NCI-H2081 (cell line): ENCODE measurements at places on chromosomes 11 and 22.

GRCh38 chr11:61588728-61589191 lies 7.9 kb upstream of the SYT7 start:
- DNase-seq = no peak

GRCh38 chr11:23313001-23313400 lies 452.7 kb upstream of the CCDC179 start:
- DNase-seq = no peak

DNA sequence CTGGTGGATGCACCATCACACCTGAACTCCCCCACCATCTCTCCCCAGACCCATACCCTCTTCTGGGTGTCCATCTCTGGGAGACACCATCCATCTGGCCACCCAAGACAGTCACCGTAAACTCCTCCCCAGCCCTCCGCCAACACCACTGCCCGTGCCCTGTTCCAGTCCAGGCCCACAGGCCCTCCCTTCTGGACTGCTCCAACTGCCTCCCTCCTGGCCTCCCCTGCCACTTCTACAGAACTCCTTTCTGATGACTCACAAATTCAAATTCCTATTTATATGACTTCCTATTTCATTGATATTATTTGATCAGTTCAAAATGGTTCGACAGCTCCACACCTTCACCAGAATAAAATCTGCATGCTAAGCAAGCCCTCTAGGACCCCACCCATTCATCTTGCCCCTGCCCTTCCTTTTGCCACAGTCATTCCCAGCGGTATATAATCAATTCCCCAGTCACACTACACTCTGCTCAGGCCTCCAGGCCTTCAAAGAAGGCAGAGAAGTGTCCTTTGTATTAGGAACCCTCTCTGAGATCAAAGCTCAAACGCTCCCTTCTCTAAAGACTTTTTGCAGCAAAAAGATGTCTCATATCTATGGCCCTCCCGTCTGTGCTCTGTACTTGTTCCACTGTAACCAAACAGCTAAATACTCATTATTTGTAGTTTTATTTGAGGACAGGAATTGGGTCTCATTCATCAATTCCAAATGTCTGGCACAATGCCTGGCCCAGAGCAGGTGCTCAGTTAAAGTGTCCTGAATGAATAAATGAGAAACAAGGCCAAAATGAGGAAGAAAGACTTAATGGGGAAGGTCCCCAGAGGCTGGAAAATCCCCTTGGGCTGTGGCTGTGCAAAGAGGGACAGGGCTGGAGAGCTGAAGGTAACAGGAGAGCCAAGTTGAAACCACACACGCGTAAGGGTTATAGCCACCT lies 29.0 kb downstream of the MYH9 start:
- DNase-seq = no peak

DNA sequence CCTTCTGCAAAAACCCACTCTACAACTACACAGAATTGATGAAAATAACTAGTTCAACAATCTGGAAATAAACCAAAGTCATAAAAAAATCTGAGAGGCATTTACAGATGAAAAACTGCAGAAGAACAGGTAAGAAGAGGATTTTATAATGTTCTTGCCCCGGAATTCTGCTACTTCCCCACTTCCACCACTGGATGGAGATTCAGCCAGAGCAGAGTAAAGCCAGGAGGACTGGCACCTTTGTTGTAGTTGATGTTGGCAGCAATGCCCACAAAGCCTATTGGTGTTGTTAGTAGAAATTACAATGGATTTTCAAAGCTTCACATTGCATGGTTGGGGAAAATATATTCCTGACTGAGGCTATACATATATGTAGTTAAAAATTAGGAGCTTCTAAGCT lies 640.2 kb downstream of the LRRC4C start:
- no peak for DNase-seq

DNA sequence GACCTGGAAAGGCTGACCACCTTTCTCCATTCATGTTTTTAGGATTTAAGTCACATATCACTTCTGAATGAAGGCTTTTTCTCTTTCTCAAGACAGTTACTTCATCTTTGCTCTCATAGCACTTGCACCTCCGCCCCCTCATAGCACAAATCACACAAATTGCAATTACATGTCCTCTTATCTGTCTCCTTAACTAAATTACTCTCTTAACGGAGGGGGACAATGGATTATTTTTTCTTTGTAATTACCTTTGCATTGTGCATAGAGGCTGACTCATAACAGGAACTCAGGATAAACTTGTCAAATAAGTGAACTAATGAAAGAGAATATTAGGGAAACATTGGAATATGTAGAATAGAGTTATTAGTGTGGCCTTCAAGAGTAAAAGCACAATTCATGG lies 94.7 kb downstream of the MUC15 start:
- DNase-seq = no peak

DNA sequence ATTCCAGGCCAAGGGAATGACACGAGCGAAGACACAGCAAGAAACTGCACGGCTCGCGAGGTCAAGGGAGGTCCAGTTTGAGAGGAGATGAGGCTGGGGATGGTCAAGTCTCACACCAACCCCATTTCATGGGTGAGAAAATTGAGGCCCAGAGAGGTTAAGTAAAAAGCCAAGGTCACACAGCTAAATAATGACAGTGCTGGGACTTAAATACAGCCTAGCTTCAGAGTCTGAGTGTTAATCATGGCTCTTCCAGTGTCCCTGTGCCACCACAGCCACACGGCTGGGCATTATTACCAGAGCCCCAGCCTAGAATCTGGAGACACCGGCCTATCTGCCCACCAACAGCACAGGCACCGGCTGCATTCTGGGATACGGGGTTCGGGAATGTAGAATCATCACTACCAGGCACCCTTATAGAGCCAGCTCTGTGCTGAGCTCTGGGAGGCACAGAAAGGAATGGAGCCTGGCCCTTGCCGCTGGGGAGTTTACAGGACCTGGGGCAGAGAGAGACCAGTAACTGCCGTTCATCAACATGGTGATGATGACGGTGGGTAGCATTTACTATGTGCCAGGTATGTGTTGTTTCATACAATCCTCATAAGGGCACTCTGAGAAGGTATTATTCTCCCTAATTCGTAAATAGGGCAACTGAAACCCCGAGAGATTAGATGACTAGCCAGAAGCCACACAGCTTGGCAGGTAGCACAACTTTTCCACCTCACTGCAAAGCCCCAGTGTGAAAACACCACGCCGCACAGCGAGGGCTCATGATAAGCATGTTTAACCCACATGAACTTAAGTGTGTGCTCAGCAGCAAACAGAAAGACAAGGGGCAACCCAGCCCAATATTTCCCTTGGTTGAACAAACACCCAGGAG lies 51.8 kb downstream of the CD6 start:
- DNase-seq = no peak

GRCh38 chr11:88357323-88358039 lies 19.9 kb upstream of the CTSC start:
- peak; percentile 10 for DNase-seq

- no peak for DNase-seq
These were observed 453.8 kb upstream of the CNTN5 start for GRCh38 chr11:98566978-98567377.

DNA sequence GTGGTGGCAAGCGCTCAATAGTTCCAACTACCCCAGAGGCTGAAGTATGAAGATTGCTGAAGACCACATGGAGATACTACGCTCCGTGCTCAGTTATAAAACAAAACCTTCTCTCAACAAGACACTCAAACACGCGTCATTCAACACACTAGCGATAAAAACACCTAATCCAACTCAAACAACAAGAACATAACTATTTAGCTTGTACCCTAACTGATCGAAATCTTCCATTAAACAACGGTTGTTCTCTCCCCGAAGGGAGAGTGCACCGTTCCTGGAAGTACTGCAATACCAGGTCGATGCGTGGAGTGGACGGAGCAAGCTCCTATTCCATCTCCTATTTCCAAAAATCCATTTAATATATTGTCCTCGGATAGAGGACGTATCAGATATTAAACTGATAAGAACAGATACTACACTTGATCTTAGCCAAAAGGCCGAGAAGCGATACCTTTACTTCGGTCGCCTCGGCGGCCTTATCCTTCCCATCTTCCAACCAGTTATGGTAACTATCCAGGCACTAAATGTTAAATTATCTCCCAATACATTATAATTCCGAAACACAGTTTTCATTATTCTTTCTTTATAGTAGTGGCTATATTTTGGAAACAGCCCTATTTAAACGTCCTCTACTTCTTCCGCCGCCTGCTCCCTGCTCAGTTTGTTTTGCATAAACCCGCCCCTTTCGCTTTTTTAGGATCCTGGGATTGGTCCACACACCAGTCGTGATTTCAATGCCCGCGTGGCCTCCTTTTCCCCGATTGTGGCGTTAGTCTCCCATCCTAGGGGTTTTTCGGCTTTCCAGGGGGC lies 2.2 kb upstream of the WDR74 start:
- DNase-seq = peak; percentile 99

- no peak for DNase-seq
These were observed 37.3 kb downstream of the LRFN4 start for GRCh38 chr11:66894141-66894540.

DNA sequence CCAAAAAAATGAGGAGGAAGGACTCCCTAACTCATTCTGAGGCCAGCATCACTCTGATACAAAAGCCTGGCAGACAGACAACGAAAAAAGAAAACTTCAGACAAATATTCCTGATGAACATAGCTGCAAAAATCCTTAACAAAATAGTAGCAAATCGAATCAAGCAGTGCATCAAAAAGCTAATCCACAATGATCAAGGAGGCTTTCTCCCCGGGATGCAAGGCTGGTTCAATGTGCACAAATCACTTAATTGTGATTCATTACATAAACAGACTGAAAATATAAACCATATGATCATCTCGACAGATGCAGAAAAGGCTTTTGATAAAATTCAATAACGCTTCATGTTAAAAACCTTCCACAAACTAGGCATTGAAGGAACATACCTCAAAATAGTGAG lies 16.4 kb downstream of the MTMR2 start:
- no peak for DNase-seq

DNA sequence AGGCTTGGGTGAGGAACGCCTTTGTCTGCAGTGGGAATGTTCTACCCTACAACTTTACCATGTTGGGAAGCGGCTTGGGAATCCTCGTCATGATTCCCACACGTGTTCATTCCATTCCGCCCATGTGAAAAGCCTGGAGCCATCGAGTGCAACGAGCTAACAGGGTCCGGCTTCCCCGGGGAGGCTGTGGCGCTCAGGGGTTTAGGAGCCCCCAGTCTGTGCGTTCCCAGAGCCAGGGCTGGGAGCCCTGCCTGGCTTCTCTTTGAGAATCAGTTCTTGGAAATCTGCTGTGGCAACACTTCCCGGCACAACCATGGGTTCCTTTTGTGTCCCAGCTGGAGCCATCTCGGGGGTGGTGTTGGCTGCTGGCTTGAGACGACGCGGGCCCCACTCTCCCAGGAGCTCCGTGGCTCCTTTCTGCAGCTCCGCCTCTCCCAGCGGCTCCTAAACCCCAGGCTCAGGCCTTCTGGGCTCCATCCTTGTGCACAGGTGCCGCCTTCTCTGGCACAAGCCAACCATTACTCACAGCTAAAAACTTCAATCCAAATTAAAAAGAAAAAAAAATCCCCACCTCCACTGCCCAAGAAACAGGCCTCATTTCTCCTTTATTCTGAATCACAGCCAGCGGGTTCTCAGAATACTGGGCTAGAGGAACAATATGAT lies 18.7 kb upstream of the PPFIA1 start:
- DNase-seq = no peak

GRCh38 chr11:2267306-2267850 lies 3.0 kb downstream of the ASCL2 start:
- no peak for DNase-seq

DNA sequence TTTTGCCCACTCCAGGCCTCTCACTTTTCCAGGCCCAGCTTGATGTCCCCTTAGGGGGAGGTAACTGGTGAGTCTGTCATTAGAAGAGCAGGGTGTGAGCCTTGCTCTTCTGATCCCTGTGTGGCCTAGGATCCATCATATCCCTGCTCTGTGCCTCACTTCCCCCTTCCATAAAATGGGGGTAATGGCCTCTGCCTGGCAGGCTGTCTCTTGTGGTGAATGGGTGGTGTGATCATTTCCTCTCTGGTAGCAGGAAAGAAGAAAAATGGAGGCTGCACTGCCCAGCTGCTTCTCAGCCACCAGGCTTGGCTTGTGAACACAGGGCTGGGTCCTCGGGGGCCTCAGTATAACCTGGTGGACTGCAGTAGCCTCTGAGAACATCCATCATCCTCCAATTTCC lies 5.6 kb downstream of the ARHGEF17 start:
- DNase-seq = no peak

DNA sequence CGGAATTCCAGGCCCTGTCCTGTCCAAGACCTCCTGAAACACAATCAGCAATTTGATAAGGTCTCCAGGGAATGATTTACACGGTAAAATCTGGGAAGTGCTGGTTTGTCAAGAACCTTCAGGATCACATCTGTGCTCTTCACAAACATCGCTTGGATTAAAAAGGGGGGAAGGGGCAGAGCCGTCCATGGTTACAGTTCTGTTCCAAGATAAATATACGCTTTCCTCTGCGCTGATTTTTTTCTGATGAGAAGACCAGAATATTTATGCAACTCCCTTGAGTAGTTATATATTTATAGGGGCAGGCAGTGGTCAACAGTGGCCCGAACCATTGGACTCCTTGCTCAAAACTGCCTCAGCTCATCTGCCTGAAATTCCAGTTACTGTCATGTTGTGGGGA lies 9.2 kb upstream of the APOL5 start:
- no peak for DNase-seq

DNA sequence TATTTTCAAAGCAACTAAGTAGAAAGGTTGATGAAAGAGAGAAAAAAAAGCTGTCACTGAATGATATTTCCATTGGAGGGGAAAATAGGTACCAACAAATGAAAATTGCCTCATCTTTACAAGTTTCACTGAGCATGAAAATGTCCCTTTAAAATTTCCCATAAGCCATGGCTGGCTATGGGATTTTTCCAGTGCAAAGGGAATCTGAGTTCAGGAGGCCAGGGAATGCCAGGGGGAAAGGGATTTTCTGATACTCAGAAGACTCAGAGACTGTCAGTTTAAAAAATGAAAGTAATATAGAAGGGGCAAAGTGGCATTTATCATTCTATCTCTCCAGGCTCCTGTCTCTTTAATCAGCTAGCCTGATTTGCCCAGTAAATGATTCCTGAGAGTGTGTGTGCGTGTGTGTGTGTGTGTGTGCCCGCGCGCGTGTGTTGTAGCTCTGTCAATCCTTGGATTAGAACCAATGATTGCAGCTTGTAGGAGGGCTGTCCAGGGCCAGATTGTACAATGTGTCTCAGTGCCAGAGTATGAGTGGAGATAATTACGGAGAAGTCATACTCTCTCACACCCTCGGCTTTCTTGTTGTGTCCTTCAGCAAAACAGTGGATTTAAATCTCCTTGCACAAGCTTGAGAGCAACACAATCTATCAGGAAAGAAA lies at the start of gene NTM:
TSS of gene NTM (plus strand) at position 526 of the 662 bp plus-strand sequence.
- DNase-seq = no peak

DNA sequence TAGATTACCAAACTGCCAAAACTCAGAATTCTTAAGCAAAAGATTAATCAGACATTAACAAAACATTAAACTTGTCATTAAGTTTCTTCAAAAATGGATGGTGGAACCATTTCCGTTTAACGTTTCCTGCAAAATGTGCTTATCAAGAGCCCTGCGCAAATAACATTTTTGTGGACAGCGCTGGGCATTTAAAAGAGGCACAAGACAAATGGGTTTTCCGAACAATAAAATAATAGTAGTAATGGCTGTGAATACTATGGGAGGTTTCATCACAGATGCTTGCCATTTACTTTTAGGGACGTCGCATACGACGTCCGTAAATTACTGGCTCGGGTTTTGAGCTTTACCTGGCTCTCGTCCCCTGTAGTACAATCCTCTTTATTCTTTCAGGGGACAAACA lies 1.1 kb downstream of the NPAT start:
- DNase-seq = no peak
